A549 treated with dexamethasone at 1 μM for 4 hours (cell line): ENCODE measurements at places on chromosomes 7 and 10. TPM values are rescaled to one million over a fixed set of nuclear protein-coding genes. Genes with fewer than 3 reads are reported as not detected.

Gene CLCN1
- total RNA-seq = 0.03 to 0.06 TPM (median 0.05 TPM) in 3 of 5 replicates, not detected in the others

Gene ABCB1
- total RNA-seq = 0.08 to 0.46 TPM (median 0.12 TPM) in 4 of 5 replicates, not detected in the other

Gene ZNF33B
- total RNA-seq = 5.4 to 5.9 TPM (median 5.5 TPM) in 5 replicates

Gene COL28A1
- 0.43 to 0.85 TPM (median 0.60 TPM) in 5 replicates for total RNA-seq

Gene RASSF4
- total RNA-seq = 3.8 to 6.1 TPM (median 5.0 TPM) in 5 replicates

Gene FBXW4
- total RNA-seq = 22.9 to 29.3 TPM (median 24.4 TPM) in 5 replicates

Gene MRLN
- total RNA-seq = not detected in 5 replicates

Gene C10orf67
- 0.06 to 0.09 TPM (median 0.07 TPM) in 3 of 5 replicates, not detected in the others for total RNA-seq

Gene BHLHA15
- total RNA-seq = 0.39 to 0.86 TPM (median 0.62 TPM) in 5 replicates

Gene A1CF
- total RNA-seq = 0.08 to 0.19 TPM in 2 of 5 replicates, not detected in the others

Gene PTPRN2
- total RNA-seq = 0.54 to 1.2 TPM (median 0.89 TPM) in 5 replicates

Gene CUZD1
- 0.63 to 1.2 TPM (median 1.0 TPM) in 5 replicates for total RNA-seq

Gene CALU
- total RNA-seq = 143 to 189 TPM (median 180 TPM) in 5 replicates

Gene ZP3
- total RNA-seq = 15.6 to 18.3 TPM (median 17.2 TPM) in 5 replicates

Gene DIP2C
- 9.1 to 16.6 TPM (median 13.8 TPM) in 5 replicates for total RNA-seq

Gene NPSR1
- not detected in 5 replicates for total RNA-seq

Gene GPR85
- not detected in 5 replicates for total RNA-seq
